Astrocyte (in vitro differentiated cells and primary cell): ENCODE measurements at places on chromosomes 3 and 15.

GRCh38 chr15:31089368-31090047, 12.0 kb downstream of the TRPM1 start:
- DNase-seq, result no peak

GRCh38 chr3:183468424-183468823, 40.0 kb upstream of the MCF2L2 start:
- DNase-seq, result no peak

DNA sequence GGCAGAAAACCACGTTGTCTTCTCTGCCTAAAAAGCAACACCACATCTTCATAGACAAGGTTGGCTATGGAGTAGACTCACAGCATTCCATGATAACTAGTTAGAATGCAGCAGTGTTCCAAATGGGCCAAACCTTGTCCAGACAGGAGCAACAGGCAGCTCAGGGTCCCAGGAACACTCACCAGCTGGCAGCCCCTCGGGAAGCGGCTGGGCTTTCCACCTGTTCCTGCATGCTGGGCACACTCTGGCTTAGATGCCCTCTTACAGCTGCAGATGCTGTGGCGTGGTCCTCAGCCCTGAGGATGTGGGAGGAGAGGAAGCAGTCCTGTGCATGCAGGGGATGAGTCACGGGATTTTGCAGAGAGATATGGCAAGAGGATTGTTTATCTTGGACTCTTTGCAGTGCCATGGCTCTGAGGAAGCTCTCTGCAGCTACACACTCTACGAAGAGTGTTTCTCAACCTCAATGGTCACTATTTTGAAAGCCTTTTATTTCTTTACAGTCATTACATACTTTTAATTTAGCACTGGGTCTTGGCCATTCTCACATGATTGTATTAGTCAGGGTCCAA, 11.3 kb downstream of the NRROS start:
- peak; percentile 98 for DNase-seq

- DNase-seq, result no peak
Measured at GRCh38 chr3:190042558-190042957, 78.1 kb downstream of the P3H2 start.

DNA sequence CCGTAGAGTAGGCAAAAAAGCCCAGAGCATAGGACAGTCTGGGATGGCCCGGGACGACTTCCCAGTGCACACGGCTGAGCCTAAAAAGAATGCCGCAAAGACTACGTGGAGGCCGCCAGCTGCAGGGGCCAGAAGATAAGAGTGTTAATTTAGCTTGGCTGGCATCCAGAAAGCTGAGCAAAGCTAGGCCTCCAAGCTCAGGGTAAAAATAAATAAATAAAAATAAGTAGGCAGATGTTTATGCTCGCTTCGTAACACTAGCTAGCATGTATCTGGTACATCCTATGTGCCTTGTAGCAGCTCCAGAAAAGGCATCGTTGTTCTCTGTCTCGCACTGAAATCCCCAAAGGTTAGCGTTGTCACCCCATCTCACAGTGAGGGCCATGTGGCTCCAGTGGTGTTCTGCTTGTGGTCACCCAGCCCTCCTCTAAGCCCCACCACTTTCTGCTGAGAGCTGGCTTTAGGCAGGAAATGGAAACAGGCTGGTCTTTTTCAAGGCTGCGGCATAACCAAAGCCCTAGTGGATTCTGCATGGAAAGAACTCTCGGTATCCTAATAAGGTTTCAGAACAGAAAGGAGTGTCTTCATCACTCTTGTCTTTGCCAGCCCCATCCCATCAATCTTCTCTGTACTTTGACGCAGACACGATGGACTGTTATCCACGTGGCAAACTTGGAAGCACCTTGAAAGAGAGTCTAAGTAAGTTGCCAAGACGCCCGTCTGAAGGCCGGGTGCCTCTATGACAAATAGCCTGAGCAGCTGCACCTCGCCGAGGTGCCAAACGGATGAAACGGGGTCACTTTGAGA, 58.1 kb upstream of the MEF2A start:
- peak; percentile 83 for DNase-seq

- DNase-seq, result peak; percentile 45
Measured at GRCh38 chr3:107988460-107989175, 102.2 kb downstream of the CD47 start.

DNA sequence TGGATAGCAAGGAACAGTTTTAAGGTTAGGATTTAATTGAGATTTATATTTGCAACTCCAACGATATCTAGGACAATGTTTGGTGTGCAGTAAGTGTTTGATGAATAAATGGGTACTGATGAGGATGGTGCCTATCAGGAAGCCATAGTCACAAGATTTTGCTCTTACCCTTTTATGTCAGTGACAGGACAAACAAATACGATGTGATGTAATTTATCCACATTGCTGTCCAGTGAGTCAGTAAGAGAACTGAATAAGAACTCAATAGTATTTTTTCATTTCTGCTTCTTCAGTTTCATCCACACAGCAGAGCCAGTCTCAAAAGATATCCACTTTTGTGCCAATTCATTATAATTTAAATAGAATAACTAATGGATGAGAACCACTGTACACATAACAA, 18.5 kb downstream of the C3orf85 start:
- DNase-seq, result peak; percentile 25
